ENCODE measurements at places on chromosomes 3 and 15. TPM values are rescaled to one million over a fixed set of nuclear protein-coding genes. Genes with fewer than 3 reads are reported as not detected.

The MESD gene
- total RNA-seq: 37.7 TPM

The DUOXA1 gene
- total RNA-seq: not detected

The AQP9 gene
- not detected for total RNA-seq

The SLC28A2 gene
- not detected for total RNA-seq

The CFAP44 gene
- total RNA-seq: 6.4 TPM

The SPINK8 gene
- total RNA-seq: not detected

The PLAAT1 gene
- not detected for total RNA-seq

The ATP13A4 gene
- 1.0 TPM for total RNA-seq

The STARD5 gene
- total RNA-seq: 6.1 TPM

The GOLGA8T gene
- not detected for total RNA-seq

The AP3B2 gene
- not detected for total RNA-seq

The LMLN gene
- total RNA-seq: 2.5 TPM

The SPSB4 gene
- not detected for total RNA-seq

The EBLN2 gene
- total RNA-seq: 9.1 TPM

The CCDC50 gene
- total RNA-seq: 20.2 TPM

The GHSR gene
- not detected for total RNA-seq

The UCN2 gene
- not detected for total RNA-seq

The SNUPN gene
- 30.8 TPM for total RNA-seq

The GABRB3 gene
- not detected for total RNA-seq

The CMC1 gene
- total RNA-seq: 19.1 TPM

The GPR87 gene
- 0.22 TPM for total RNA-seq

The ALDH1A2 gene
- total RNA-seq: not detected

The MED12L gene
- total RNA-seq: 1.4 TPM

The CYFIP1 gene
- total RNA-seq: 40.6 TPM

The FBXW12 gene
- total RNA-seq: not detected

The CRBN gene
- total RNA-seq: 62.4 TPM

The CDHR4 gene
- 0.22 TPM for total RNA-seq

The PPP1R14D gene
- total RNA-seq: not detected

The TRPC1 gene
- 0.81 TPM for total RNA-seq

The CRYGS gene
- 5.5 TPM for total RNA-seq

The SPESP1 gene
- total RNA-seq: 0.56 TPM

The TCF12 gene
- 86.2 TPM for total RNA-seq

The AGTR1 gene
- total RNA-seq: not detected

The MKRN3 gene
- total RNA-seq: 1.1 TPM

The FSD2 gene
- not detected for total RNA-seq

The FETUB gene
- not detected for total RNA-seq

The ZNF860 gene
- 0.10 TPM for total RNA-seq

The SLC12A8 gene
- 0.15 TPM for total RNA-seq

The WNT5A gene
- total RNA-seq: not detected

The MYRIP gene
- not detected for total RNA-seq

The EEFSEC gene
- total RNA-seq: 15.9 TPM

The TEX9 gene
- 0.71 TPM for total RNA-seq

The NMB gene
- 3.7 TPM for total RNA-seq

The TGM4 gene
- total RNA-seq: not detected

The ALG1L2 gene
- not detected for total RNA-seq

The FHIT gene
- 43.2 TPM for total RNA-seq

The GOLGA6B gene
- total RNA-seq: not detected

The MUC4 gene
- total RNA-seq: 0.49 TPM

The SLC24A5 gene
- total RNA-seq: not detected

The KIF23 gene
- total RNA-seq: 46.4 TPM

The TRIM42 gene
- not detected for total RNA-seq

The SNX4 gene
- total RNA-seq: 38.1 TPM

The TAGLN3 gene
- total RNA-seq: 0.66 TPM

The ASB14 gene
- not detected for total RNA-seq

The CCDC39 gene
- not detected for total RNA-seq

Data from T-helper 1 cell treated with Interleukin-12 subunit alpha and Interleukin-12 subunit beta and Interleukin-4 antibody, amounts not matched to agents 30 ng/mL and 1 ng/mL, for 36 hours (primary cell).